HCT116 (cell line): ENCODE measurements at places on chromosomes 1 and 21.
A peak's percentile ranks its signal among the peaks of the same experiment; 100 is the strongest.

DNA sequence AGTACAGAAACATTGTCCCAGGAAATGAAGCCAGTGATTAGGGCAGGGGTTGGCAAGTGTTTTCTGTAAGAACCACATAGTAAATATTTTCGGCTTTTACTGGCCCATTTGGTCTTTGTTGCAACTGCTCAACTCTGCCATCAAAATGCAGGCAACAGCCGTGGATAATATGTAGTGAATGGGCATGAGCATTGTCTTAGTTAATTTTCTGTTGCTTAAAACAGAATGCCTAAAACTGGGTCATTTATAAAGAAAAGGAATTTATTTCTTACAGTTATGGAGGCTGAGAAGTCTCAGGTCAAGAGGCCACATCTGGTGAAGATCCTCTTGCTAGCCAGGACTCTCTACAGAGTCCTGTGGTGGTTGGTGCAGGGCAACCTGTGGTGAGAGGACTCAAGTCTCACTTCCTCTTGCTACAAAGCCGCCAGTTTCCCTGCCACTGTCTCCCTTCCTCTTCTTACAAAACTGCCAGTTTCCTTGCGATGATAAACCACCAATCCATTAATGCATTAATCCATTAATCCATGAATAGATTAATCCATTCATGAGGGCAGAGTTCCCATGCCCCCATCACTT is 166.4 kb downstream of the PSMG1 start:
- DNase-seq = no peak

DNA sequence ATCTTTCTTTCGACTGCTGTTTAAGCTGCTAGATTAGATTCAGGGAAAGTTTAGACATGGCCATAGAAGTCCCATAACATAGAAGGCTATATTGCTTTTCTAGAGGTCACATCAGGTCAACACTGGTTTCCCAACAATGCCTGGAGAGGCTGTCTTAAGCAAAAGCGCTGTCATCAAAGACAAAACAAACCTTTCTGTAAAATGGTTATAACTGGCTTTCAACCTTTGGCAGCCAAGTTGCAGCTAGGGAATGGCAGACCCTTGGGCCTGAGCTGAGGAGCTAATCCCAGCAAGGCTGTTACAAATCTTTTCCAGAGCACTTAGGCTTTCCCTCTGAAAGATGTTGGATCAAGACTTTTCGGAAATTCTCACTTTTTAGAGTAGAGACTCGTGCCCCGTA is 11.2 kb upstream of the ABCA4 start:
- no peak for DNase-seq

- DNase-seq = no peak
Measured at GRCh38 chr1:29853716-29854330, 617.5 kb downstream of the PTPRU start.

DNA sequence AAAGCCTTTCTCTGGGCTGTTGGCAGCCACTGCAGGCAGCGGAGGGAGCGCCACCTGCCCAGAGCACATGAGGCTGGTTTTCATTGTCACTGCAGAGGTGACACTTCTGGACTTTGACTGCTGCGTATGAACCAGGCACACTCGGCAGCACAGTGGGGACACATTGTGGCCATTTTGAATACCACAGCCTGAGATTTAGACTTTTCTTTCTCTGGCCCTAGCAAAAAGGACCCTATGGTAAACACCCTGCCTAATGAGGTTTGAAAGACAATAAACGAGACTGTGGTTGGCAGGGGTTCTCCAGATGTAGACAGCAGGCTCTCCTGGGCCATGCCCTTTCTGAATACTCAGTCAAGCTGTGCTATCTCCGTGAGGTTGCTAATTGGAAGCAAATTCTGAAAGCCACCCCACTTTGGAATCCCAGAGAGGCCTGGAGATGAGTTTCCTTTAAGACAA is 12.0 kb upstream of the KCNE2 start:
- DNase-seq = peak; percentile 48

- DNase-seq = no peak
Measured at GRCh38 chr21:46347203-46347550, 23.2 kb downstream of the PCNT start.
